ENCODE measurements at places on chromosomes 5 and 9.
A peak's percentile ranks its signal among the peaks of the same experiment; 100 is the strongest.

DNA sequence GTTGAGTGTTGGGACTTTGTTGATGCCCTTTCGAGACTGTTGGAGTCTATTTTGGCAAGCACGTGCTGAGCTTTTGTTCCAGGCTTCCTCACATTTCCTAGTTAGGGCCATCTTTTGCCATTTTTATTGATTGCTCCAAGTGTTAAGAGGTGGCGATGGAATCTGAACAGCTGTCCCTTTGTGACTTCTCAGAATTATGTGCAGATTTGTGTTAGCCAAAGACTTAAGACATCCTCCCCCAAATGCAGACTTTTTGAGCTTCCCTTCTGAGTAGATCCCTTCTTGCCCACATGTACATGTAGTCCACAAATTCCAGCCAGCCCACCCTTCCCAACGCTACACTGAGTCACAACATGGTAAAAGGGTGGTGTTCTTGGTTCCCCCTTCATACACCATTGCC, 59.2 kb downstream of the SPIN1 start:
- H3K27me3 ChIP-seq, result no peaks in the 10 kb centered on the region
- H3K4me1 ChIP-seq, result peaks cover 36% of the 10 kb centered on the region
- DNase-seq, result no peak
- no peak overlapping the region for H3K4me3 ChIP-seq
- H3K27ac ChIP-seq, result no peak overlapping the region

DNA sequence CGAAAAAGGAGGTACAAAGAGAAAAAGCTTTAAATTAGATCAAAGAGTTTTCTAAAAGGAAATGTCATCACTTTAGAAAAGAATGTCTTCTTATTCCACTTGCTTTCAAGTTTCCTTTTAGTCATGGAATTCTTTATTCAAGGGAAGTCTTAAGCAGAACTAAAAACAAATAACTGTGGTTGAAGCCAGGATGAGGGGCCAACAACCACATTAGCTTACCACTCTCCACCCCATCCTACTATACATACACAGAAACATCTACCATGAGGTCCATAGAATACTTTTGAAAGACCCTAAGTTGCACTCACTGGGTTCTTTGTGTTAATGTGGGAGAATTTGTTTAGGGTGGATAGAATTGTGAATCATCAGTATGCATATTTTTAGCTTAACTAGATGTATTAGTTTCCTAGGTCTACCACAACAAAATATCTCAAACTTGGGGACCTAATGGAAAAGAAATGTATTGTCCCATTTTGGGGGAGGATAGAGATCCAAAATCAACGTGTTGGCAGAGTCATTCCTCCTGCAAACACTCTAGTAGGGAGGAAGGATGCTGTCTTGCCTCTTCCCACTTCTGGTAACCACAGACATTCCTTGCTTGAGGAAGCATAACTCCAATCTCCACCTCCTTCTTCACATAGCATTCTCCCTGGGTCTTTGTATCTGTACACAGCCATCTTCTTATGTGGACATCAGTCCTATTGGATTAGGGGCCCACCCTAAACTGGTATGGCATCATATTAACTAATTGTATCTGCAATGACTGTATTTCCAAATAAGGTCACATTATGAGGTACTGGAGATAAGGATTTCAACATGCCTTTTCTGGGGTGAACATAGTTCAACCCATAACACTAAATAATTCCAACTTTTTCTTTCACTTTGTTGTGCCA, 239.4 kb downstream of the LURAP1L start:
- H3K4me3 ChIP-seq, result no peak overlapping the region
- H3K27me3 ChIP-seq, result no peaks in the 10 kb centered on the region
- H3K36me3 ChIP-seq, result no peaks in the 10 kb centered on the region
- H3K27ac ChIP-seq, result no peak overlapping the region

DNA sequence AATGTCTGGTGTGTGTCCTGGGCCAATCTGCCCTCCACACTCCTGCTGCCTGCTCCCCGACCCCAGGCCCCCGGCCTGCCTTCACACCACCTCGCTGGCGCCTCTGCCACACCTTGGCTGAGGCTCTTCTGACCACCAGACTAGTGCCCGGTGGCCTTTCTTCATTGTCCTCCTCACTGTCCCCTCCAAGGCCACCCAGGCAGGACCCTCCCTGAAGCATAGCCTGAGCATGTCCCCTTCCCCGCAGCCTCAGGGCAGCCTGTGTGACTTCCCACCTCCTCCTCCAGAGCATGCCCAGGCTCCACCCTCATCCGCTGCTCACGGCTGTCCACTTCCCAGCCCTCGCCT, 154.6 kb downstream of the OLFM1 start:
- DNase-seq, result no peak
- peaks cover 29% of the 10 kb centered on the region for H3K27me3 ChIP-seq
- H3K4me1 ChIP-seq, result no peaks in the 10 kb centered on the region
- no peaks in the 10 kb centered on the region for H3K36me3 ChIP-seq

- no peak overlapping the region for H3K27ac ChIP-seq
- peaks cover 31% of the 10 kb centered on the region for H3K27me3 ChIP-seq
- H3K4me3 ChIP-seq, result no peak overlapping the region
- no peaks in the 10 kb centered on the region for H3K4me1 ChIP-seq
- no peaks in the 10 kb centered on the region for H3K36me3 ChIP-seq
Observed at GRCh38 chr9:90219548-90220118, 423.0 kb downstream of the DIRAS2 start.

GRCh38 chr5:133440467-133441115, 171.8 kb downstream of the FSTL4 start:
- no peak overlapping the region for H3K27ac ChIP-seq
- peaks cover 28% of the 10 kb centered on the region for H3K27me3 ChIP-seq
- no peaks in the 10 kb centered on the region for H3K4me1 ChIP-seq
- no peaks in the 10 kb centered on the region for H3K36me3 ChIP-seq
- H3K4me3 ChIP-seq, result no peak overlapping the region

GRCh38 chr5:59436364-59437148, 457.0 kb downstream of the PDE4D start:
- no peak for DNase-seq
- no peaks in the 10 kb centered on the region for H3K36me3 ChIP-seq
- H3K4me3 ChIP-seq, result no peak overlapping the region

DNA sequence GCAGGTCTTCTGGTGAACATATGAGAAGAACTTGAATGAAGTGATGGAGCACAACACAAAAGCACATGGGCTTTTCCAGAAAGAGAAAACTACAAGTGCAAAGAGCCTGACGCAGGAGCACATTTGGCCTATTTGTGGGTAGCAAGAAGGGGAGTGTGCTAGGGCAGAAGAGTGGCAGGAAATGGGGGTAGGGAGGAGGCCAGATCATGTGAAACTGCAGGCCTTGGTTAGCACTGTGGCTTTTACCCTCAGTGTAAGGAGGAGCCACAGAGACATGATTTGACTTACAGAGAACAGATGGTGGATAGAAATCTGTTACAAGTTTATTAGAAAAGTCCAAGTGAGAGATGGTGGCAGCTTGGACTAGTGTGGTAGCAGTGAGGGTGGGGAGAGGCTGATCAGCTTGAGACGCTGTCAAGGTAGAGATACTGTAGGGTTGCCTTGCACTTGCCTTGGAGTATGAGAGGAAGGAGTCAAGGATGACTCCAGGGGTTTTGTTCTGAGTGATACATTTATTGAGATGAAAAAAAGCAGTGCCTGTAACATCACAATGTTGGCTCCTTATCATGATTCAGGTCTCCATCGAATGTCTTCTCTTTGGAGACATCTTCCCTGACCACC, 126.7 kb downstream of the PPP2R2B start:
- peaks cover 9% of the 10 kb centered on the region for H3K36me3 ChIP-seq
- peaks cover 47% of the 10 kb centered on the region for H3K4me1 ChIP-seq
- peak overlapping the region; percentile 75 for H3K4me3 ChIP-seq
- H3K27ac ChIP-seq, result peak overlapping the region; percentile 92
- peak; percentile 71 for DNase-seq

GRCh38 chr9:91736311-91736710, 213.7 kb downstream of the ROR2 start:
- no peak overlapping the region for H3K4me3 ChIP-seq
- no peak overlapping the region for H3K27ac ChIP-seq
- peaks cover 3% of the 10 kb centered on the region for H3K36me3 ChIP-seq
- peaks cover 9% of the 10 kb centered on the region for H3K4me1 ChIP-seq
- H3K27me3 ChIP-seq, result peaks cover 24% of the 10 kb centered on the region

GRCh38 chr5:147400881-147401280, 109.0 kb downstream of the DPYSL3 start:
- H3K4me1 ChIP-seq, result peaks cover 2% of the 10 kb centered on the region
- DNase-seq, result no peak
- H3K27me3 ChIP-seq, result peaks cover 19% of the 10 kb centered on the region
- no peak overlapping the region for H3K4me3 ChIP-seq
- H3K36me3 ChIP-seq, result no peaks in the 10 kb centered on the region
- H3K27ac ChIP-seq, result no peak overlapping the region

DNA sequence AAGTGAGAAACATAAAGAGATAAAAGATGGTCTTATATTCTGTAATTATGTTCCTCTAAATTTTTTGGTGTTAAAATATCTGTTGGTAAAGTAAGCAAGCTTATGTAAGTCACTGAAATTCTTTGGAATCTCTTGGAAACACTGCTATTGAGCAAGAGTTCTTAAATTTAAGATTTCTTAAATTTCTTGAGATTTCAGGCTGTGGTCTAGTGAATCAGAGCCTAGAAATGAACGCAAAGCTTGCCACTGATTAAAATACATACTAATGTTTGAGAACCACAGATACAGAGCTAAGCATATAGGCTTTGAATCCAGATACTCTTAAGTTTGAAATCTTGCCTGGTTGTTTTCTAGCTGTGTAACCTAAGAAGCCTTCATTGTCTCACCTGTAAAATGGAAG, 133.4 kb downstream of the TRPM3 start:
- no peaks in the 10 kb centered on the region for H3K4me1 ChIP-seq
- H3K27ac ChIP-seq, result no peak overlapping the region
- no peak for DNase-seq
- H3K4me3 ChIP-seq, result no peak overlapping the region
- no peaks in the 10 kb centered on the region for H3K36me3 ChIP-seq
- H3K27me3 ChIP-seq, result no peaks in the 10 kb centered on the region

GRCh38 chr5:113181409-113181808, 204.8 kb downstream of the DCP2 start:
- no peak overlapping the region for H3K27ac ChIP-seq
- no peak for DNase-seq
- no peak overlapping the region for H3K4me3 ChIP-seq
- no peaks in the 10 kb centered on the region for H3K4me1 ChIP-seq
- peaks cover 8% of the 10 kb centered on the region for H3K27me3 ChIP-seq

- peaks cover 54% of the 10 kb centered on the region for H3K4me1 ChIP-seq
- peaks cover 33% of the 10 kb centered on the region for H3K36me3 ChIP-seq
- DNase-seq, result no peak
- H3K27ac ChIP-seq, result peak overlapping the region; percentile 61
- H3K27me3 ChIP-seq, result no peaks in the 10 kb centered on the region
- H3K4me3 ChIP-seq, result peak overlapping the region; percentile 96
Observed at GRCh38 chr9:35745569-35745968, 3.5 kb downstream of the GBA2 start.

DNA sequence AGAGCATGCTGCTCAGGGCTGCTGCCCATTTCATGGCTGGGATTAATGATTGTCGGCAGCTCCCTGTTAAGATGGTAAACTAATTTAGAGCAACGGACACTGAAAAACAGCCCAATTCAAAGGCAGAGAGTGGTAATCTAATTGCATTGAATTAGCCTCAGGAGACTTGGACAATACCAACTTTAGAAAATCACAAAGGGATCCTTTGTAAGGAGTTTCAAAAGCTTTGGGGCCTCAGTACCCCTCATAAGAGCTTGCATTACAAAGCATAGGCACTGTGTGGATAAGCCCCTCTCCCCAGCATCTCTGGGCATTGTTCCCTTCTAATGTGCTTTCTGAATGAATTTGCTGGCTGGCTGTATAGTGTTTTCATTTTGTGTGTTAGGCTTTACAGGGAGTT, 6.7 kb downstream of the GLRA1 start:
- peaks cover 13% of the 10 kb centered on the region for H3K27me3 ChIP-seq
- H3K27ac ChIP-seq, result no peak overlapping the region
- H3K36me3 ChIP-seq, result no peaks in the 10 kb centered on the region
- H3K4me1 ChIP-seq, result peaks cover 2% of the 10 kb centered on the region
- H3K4me3 ChIP-seq, result no peak overlapping the region
- DNase-seq, result no peak

GRCh38 chr5:64887910-64888309, 119.2 kb downstream of the CWC27 start:
- H3K27ac ChIP-seq, result no peak overlapping the region
- H3K4me3 ChIP-seq, result no peak overlapping the region
- H3K36me3 ChIP-seq, result peaks cover 4% of the 10 kb centered on the region

DNA sequence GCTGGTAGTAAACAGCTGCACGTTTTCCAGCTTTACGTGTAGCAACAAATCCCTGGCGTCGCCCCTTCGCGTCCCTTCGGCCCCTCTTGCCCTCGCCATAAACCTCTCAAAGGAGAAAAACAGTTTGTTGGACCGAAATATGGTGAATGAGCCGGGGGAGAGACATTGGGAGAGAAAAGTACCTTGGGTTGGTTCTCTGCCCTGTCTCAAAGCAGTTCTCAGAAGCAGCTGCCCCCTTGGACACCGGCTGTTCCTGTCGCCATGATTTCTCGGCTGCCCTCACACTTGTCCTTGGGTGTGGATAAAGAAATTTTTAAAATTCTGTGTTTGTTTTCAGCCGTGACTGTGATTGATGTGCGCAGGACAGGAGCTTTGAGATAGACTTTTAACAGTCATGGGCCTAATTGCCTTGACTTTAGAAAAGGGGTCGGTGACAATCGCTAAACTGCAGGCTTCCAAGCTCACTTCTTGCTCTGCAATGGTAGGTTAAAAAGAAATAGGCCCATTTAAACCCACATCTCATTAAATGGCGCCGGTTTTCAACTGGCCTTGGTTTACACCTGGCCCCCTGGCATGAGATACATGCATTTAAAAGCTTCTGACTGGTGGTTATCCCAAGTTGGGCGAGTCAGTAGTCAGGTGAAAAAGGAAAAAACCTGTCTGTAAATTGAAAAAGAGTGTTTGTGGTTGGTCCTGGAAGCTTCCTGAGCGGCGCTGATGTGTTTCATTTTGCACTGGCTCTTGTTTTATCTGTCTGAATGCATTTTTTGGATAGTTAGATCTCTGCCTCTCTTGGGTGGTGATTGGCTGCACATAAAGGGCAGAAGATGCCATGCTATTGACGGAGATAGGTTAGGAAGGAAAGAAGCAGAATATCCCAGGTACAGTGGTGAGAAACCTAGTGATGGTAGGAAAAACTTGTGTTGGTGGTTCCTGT, 983 bp downstream of the RCL1 start:
- DNase-seq, result no peak
- peak overlapping the region; percentile 93 for H3K4me3 ChIP-seq
- H3K36me3 ChIP-seq, result peaks cover 8% of the 10 kb centered on the region
- H3K27ac ChIP-seq, result peak overlapping the region; percentile 99
- H3K4me1 ChIP-seq, result peaks cover 40% of the 10 kb centered on the region
- H3K27me3 ChIP-seq, result no peaks in the 10 kb centered on the region

- peaks cover 5% of the 10 kb centered on the region for H3K27me3 ChIP-seq
- DNase-seq, result no peak
- no peak overlapping the region for H3K4me3 ChIP-seq
- H3K4me1 ChIP-seq, result no peaks in the 10 kb centered on the region
Observed at GRCh38 chr5:39794513-39795210, 369.9 kb upstream of the DAB2 start.
